ENCODE measurements at places on chromosomes 6 and 20.

- DNase-seq: no peak
These were observed 45.6 kb upstream of the RAB23 start for GRCh38 chr6:57267586-57268293.

- DNase-seq: no peak
These were observed 71.4 kb upstream of the SCAF8 start for GRCh38 chr6:154661768-154662167.

DNA sequence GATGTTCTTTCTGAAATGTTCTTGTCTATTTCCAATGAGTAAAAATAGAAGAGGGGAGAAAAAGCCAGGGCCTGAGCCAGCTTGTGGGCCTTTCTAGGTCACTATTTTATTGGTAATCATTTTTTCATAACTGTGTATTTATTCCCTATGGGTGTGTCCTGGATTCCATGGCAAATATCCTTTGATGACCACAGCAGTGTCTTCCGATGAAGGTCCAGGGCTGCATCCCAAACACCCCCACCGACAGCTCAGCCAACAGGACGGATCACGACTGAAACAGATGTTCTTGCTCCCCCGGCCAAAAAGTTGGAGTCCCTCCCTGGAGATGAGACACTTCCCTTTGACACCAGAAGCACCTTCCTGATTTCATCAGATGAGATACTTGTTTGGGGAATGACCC lies 105.4 kb upstream of the PLEKHG1 start:
- DNase-seq: no peak

DNA sequence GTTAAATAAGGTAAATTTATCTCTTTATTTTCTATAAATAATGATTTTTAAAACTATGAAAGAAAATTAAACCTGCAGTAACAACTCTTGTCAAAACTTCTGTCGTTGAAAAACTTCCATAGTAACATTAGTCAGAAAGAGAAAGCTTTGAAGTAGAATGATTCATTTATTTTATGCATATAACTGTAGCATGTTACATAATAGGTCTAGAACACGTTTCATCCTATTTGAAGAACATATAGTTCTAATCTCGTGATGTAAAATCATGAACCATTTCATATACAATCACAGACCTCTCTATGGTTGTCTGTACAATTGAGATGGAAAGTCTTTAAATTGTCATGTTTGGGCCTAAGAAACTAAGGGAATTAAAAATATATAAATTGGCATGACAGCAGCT lies 61.3 kb upstream of the MYLIP start:
- DNase-seq: no peak

GRCh38 chr20:13062789-13063188 lies 54.0 kb downstream of the SPTLC3 start:
- DNase-seq: no peak

- no peak for DNase-seq
These were observed 95.6 kb downstream of the UST start for GRCh38 chr6:148842296-148843019.

DNA sequence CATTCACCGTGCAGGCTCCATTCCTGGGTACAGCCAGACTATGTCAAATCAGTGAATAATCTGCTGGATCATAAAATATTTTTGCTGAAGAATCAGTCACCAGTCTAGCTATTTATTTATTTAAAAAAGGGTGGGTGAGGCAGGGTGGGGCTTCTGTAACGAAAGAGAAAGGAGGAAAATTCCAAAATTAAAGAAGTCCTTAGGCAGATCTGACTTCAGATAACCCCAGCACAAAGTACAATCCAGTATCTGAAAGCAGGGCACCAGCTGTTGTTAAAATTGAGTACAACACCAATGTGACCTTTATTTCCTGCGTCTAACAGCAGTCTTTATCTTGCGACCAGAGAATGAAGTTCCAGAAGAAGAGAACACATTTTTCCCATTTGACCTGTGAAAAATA lies 15.7 kb downstream of the FAM8A1 start:
- no peak for DNase-seq

GRCh38 chr6:2184700-2185455 lies 60.5 kb downstream of the GMDS start:
- no peak for DNase-seq

GRCh38 chr6:8934318-8934717 lies 499.0 kb upstream of the SLC35B3 start:
- DNase-seq: no peak

DNA sequence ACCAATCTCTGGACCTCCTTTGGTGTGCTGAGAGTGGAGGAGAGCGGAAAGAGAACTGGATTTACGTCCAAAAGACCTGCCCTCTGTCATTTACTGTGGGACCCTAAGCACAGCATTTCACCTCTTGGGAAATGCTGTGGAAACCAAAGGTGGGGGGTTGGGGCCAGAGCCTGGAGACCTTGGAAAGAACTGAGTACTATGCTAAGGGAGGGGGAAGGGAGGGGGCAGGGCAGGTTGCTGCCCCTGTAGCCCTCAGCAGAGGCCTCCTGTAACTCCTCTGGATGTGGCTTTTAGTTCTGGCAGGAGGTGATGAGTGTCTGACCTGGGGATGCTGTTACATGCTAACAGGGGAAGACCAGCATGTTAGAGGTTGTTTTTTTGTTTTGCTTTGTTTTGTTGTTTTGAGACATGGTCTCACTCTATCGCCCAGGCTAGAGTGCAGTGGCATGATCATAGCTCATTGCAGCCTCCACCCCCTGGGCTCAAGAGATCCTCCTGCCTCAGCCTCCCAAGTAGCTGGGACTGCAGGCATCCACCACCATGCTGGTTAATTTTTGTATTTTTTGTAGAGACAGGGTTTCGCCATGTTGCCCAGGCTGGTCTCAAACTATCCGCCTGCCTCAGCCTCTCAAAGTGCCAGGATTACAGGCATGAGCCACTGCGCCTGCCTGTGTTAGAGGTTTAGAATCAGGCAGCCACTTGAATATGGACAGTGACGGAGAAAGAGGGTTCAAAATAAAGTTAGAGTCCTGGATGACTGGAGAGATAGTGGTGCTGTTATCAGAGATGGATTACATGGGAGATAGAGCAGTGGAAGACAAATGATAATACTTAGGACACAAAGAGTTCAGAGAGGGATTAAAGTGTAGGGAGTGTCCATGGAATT lies 18.4 kb upstream of the PARD6B start:
- no peak for DNase-seq

DNA sequence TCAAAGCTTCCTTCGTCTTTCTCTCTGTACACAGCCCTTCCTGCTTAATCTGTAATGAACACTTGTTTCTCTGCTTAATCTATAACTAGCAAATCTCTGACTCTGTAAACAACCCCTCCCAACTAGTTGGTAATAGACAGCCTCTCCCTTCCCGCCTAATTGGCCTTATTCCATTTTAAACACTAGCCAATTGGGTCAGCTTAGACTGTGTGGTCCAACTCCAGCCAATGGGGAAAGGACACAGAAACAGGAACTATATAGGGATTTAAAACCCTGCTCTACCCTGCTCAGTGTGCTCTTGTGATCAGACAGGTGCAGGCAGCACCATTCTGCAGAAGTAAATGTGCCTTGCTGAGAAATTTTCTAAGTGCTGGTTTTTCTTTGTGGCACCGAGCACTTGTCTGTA lies 18.5 kb downstream of the CHD6 start:
- DNase-seq: no peak

- DNase-seq: no peak
These were observed 1.4 kb upstream of the PCMTD2 start for GRCh38 chr20:64254156-64254555.

GRCh38 chr6:96851858-96852257 lies 14.6 kb upstream of the GPR63 start:
- DNase-seq: no peak

DNA sequence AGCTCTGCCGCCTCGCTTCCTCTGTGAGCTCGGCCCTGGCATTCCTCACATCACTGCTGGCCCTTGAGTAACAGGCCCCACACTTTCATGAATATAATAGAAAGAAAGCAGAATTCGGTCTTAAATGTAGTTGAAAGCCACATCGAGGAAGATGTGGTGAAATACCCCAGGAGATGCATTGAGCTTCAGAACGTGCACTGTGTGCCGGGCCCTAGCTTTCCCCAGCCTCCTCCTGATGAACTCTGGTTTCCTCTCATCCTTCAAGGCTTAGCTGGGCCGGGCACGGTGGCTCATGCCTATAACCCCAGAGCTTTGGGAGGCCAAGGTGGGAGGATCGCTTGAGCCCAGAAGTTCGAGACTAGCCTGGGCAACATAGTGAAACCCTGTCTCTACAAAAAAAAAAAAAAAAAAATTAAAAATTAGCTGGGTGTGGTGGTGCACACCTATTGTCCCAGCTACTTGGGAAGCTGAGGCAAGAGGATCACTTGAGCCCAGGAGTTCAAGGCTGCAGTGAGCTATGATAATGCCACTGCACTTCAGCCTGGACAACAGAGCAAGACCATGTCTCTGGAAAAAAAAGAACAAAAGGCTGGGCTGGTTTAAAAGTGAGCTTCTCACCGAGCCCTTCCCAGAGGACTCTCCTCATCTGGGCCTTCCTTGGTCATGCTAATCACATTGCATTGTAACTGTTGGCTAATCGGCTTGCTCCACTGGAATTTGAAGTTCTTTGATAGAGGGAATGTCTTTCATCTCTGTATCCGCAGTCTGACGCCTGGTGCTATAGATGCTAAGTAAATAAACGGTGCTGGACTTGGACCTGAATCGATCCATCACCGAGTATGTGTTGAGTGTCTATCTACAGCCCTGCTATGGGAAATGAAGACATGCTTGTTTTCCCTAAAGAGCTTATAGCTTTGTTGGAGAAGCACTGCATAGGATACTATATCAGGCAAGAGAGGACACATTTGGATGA lies 43.8 kb upstream of the FOXQ1 start:
- no peak for DNase-seq

- no peak for DNase-seq
These were observed 31.3 kb downstream of the ZFAND3 start for GRCh38 chr6:37850728-37851285.

- no peak for DNase-seq
These were observed 35.7 kb downstream of the IGF2R start for GRCh38 chr6:160004419-160005175.

DNA sequence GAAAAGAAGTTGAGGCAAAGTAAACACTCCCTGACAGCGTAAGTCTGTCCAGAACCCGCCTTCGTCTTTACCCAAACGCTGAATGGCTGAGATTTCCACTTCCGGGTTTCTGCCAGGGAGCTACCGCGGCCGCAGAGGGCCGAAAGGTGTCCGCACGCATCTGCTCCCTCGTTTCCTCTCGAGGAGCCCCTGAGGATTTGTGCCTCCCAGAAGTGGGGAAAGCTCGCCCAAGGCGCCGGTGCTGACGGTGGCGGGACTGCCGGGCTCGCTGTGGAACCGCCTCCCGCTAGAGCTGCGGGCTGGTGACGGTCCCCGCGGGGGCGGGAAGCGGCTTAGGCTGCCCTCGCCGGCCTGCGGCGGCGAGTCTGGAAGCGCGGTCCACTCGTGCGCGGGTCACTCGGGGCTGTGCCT lies 1760.2 kb upstream of the DEFB115 start:
- DNase-seq: peak; percentile 5

- DNase-seq: no peak
These were observed 201.5 kb upstream of the KCNQ5 start for GRCh38 chr6:72420409-72420808.

Data from stimulated activated CD4-positive, alpha-beta T cell treated with anti-CD3 and anti-CD28 coated beads, Interleukin-1b, Interleukin-23, amount 100 ng/mL, for 1 hour (primary cell).